ENCODE measurements at places on chromosomes 6 and 20.
A peak's percentile ranks its signal among the peaks of the same experiment; 100 is the strongest.

- no peak for DNase-seq
These were observed 42.5 kb upstream of the NKX2-2 start for GRCh38 chr20:21556398-21556797.

DNA sequence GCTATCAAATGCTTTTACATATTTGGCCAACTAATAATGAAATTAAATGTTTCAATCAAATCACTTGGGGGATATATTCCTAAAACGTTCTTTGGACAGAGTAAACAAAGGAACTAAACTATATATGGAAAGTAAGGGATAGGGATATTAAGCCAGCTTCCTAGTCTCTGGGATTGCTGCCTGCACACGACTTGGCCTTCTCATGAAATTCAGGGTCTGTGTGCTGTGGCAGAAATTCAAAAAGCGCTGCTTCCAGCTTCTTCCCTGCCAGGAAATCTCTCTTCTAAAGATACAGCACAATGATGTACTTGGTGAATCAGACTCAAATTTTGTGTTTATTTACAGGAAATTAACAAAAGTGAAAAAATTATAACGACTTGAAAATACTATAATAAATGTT is 206.3 kb upstream of the RAB32 start:
- DNase-seq: no peak

- DNase-seq: no peak
These were observed 1531.1 kb downstream of the KHDRBS2 start for GRCh38 chr6:60754879-60755278.

- DNase-seq: no peak
These were observed 83.0 kb downstream of the WDR27 start for GRCh38 chr6:169618526-169619490.

GRCh38 chr6:155660251-155660977 is 204.8 kb upstream of the NOX3 start:
- no peak for DNase-seq

- DNase-seq: no peak
These were observed 338.7 kb upstream of the ARID1B start for GRCh38 chr6:156438350-156438923.

DNA sequence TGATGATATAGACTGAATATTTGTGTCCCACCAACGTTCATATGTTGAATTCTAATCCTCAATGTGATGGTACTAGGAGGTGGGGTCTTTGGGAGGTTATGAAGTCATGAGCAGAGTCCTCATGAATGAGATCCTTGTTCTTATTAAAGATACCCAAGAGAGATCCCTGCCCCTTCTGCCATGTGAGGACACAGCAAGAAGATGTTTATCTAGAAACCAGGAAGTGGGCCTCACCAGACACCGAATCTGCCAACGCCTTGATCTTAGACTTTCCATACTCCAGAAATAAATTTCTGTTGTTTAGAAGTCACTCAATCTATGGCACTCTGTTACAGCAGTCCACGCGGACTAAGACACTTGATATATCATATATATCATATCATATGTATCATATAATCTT is 67.7 kb upstream of the GCM1 start:
- no peak for DNase-seq

DNA sequence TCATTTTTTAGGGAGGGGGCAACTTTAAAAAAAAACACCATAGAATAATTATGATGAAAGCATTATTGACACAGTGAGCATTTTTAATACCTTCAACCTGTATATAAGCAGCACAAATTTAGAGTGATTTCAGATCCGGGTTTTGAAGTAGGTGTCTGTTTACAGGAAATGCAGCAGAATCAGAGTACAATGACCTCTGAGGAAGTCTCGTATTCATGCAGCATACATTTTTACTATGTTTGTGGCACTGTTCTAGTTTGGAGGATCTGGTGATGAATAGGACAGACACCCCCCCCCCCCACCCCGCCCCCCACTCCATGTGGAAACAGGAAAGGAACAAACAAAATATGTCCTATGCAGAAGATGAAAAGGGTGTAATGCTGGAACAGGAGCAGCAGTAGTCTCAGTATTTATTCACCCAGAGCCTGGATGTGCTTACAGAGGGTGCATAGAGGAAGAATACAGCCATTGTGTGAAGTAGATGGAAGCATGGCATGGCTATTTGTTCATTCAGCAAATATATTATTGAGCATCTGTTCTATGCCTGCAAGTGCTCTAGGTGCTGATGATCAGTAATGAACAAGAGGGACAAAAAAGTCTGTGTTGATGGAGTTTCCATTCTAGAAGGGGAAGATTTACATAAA is 19.7 kb downstream of the VAPB start:
- DNase-seq: no peak

DNA sequence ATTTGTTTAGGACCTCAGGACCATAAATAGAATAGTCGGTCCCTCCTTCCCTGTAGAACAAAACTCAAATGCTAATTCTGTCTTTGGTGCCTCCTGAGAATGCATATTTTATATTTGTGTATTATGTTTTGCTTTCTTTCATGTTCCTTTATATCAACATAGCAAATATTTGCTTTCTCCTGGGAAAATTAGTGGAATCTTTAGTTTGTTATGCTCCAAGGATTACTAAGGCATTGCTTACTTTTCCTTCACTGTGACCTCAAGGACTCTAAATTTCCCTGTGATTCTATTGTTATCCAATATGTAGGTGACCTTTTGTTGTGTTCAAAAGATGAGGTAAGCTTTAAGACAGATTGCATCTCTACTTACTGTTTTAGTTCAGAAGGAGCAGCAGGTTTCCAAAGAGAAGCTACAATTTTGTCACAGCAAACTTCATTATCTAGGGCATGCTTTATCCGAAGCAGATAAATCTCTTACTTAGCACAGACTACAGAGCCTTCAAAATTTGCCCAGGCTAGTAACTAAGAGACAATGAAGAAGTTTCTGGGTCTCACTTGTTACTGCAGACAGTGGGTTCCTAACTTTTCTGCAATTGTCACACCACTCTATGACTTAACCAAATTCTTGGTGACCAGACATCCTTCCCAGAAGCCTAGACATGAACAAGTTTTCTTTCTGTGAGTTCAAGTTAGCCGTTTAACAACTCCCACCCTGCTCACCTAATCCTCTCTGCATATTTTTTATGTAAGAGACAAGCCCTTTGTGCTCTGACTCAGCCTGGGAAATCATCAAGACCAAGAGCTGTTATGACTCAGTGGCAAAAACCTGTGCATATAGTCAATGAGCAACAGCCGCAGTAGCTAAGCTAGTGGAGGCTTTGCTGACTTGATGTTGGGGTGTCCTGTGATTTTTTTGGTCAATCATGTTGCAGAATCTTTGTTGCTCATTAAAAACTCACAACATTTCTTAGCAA is 378.8 kb downstream of the QKI start:
- DNase-seq: no peak

- DNase-seq: no peak
These were observed 33.0 kb downstream of the TRERF1 start for GRCh38 chr6:42418724-42419123.

DNA sequence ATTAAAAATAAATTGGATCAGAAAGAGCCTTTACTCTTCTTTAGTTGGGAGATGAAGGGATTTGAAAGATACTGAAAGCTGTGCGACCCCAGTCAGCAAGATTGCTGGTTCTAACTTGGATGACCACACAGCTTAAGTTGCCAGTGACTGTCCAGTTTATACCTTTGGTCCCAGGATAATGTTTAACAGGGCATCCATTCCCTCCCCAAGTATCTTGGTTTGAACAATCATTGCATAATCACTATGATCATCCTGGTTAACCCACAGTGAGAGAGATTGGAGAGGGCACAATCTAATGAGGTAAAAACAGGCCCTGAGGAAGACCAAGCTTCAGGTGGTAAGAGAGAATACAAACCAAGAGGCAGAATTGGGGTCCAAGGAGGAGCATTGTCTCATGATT is 798.3 kb downstream of the MAFB start:
- DNase-seq: no peak

GRCh38 chr6:116088946-116089345 is 11.7 kb upstream of the NT5DC1 start:
- no peak for DNase-seq

- peak; percentile 97 for DNase-seq
These were observed at the start of gene PTK7 for GRCh38 chr6:43075670-43076463. Gene PTK7, plus strand, starts transcription at chr6:43076314. Its CDS starts 175 bp downstream, at chr6:43076489.

GRCh38 chr20:62111148-62111547 is 11.1 kb upstream of the LSM14B start:
- no peak for DNase-seq

DNA sequence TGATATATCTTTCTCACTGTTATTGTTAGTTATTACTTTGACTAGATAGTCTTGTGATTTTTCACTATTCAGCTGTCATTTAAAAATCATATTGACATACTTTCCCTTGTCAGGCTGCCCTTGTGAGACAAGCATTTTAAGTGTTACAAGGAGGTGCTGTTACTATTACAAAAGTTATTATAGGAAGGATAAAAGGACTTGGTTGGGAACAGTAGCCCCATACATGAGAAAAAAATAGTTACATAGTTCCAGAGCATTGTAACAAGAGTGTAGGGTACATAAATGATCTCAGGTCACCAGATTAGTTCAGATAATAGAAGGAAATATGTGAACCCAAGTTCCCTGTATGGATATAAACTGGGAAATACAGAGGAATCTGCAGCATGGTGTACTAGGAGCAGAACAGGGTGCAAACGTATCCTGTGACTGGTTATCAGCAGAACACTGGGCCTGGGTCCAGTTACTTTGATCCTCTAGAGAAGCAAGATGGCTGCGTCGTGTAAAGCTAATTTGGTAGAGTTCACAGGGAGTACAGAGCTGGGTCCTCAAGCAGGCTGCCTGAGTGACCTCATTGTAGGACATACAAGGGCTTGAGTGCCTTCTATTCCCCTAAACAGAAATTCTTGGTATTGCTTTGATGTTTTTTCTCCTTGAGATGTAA is 38.5 kb upstream of the HDDC2 start:
- no peak for DNase-seq

DNA sequence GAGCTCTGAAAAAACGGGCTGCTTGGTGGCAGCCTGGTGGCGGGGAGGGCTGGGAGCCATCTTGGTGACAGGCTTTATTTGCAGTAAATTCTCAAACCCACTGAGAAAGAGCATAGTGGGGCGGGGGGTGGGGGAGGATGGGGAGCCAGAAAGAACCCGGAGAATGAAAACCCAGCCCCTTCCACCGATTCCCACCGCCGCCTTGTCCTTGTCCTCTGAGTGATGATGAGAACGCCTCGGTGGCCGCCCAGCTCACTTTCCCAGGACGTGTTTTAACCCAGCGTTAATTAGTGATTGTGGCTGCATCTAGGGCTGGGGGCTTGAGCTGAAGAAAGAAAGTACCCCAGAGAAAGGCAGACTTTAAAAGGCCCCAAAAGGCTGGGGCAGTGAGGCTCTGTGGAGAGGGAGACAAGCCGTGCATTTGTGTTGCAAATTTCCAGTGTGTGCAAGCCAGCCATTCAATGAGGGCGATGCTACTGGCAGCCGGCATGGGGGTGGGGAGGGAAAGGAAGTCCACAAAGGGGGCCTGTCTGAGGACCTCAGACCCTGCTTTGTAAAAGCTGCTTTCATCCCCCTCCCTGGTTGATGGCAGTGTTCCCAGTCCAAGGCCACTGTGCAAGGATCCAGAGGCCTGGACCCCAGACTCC is 6.2 kb upstream of the GHRH start:
- DNase-seq: peak; percentile 13

- no peak for DNase-seq
These were observed 72.4 kb downstream of the ATG5 start for GRCh38 chr6:106253172-106253571.

GRCh38 chr6:22582417-22583205 is 13.2 kb downstream of the HDGFL1 start:
- no peak for DNase-seq

DNA sequence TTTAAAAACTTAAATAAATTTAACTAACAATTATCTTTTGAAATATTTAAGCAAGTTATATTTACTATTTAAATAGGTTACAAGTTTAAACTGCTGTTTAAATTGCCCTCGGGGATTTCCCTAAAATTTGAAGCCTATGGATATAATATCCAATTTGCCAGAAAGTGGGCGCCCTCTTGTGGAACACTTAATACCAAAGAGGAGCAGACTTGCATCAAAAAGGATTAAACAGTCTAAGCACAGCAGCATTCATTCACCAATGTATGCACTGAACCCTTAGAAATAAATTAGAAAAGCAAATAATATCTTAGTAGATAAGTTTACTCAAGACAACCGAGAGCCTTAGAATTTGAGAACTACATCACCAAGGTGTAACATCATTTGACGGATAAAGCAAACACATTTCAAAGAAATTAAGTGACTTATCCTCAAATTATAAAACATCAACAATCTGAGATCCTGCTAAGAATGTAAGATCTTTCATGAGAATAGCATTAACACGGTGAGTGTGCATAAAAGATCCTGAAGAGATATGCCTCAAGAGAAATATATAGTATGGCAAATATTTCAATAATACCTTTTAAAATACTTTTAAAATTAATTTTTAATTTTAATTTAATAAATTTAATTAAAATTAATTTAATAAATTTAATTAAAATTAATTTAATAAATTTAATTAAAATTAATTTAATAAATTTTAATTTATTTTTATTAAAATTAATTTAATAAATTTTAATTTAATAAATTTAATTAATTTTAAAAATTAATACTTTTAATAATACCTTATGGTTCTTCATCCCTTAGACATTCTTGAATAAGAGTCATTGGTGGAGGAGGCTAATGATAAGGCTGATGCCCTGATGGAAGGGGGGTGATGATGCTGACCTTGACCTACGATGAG is 11.5 kb upstream of the MEP1A start:
- peak; percentile 49 for DNase-seq

GRCh38 chr6:135243871-135244796 is 63.0 kb downstream of the MYB start:
- no peak for DNase-seq

DNA sequence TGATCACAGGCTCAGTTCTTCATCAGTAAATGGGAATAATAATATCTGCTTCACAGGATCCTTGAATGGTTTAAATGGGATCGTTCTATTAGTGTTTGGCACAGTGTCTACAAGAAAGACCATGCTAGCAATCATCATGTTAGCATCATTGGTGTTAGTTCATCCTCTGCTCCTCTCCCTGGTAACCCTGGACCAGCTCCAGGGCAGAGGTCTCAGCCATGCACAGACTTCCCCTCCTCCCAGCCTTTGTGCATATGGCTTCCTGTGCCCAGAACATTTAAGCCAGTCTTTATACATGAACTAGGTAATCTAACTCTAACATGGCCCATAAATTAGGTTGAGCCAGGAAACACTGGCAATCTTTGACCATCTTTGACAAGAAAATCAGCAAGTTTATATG is 180.2 kb downstream of the EPM2A start:
- no peak for DNase-seq

DNA sequence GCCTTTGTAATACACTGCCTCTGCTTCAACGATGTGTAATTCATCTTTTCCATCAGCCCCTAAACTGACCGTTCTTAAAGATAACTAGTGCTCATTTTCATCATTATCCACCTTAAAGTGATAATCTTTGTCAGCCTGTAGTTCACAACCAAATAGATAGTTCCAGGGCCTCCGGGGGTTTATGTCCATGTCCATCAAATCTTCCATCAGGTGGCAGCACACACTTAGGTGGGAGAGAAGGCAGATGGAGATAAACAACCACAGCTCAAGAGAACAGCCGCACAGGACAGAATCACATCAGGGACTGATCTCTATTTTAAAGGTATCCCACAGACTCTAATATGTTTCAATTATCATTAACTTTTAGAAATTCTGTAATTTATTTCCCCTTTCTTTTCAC is 90.9 kb downstream of the LMBRD1 start:
- DNase-seq: no peak

- DNase-seq: no peak
These were observed 570.2 kb downstream of the PRKN start for GRCh38 chr6:162157167-162157870.

Data from D341Med (cell line).